ENCODE measurements at places on chromosomes 3 and 15.

GRCh38 chr3:156303001-156303707 is 182.8 kb downstream of the KCNAB1 start:
- DNase-seq, result no peak

- no peak for DNase-seq
Observed at GRCh38 chr3:53026382-53027162, 19.3 kb downstream of the SFMBT1 start.

GRCh38 chr15:80309769-80310384 is 57.9 kb upstream of the CTXND1 start:
- no peak for DNase-seq

DNA sequence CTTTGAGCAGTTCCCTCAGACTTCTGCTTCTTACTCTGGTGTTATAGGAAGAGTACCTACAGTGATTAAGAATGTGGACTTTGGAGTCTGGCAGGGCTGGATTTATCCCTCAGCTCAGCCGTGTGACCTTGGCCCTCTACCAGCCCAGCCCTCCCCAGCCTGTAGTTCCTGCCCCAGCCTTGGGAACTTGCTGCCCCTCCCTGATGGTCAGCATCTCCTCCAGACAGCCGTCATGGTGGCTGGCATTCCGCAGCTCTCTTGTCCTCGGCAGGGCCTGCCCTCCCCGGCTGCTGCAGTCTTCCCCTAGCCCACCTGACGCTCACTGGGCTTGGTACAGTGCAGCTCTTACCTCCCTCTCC is 21.9 kb upstream of the CPNE9 start:
- no peak for DNase-seq

DNA sequence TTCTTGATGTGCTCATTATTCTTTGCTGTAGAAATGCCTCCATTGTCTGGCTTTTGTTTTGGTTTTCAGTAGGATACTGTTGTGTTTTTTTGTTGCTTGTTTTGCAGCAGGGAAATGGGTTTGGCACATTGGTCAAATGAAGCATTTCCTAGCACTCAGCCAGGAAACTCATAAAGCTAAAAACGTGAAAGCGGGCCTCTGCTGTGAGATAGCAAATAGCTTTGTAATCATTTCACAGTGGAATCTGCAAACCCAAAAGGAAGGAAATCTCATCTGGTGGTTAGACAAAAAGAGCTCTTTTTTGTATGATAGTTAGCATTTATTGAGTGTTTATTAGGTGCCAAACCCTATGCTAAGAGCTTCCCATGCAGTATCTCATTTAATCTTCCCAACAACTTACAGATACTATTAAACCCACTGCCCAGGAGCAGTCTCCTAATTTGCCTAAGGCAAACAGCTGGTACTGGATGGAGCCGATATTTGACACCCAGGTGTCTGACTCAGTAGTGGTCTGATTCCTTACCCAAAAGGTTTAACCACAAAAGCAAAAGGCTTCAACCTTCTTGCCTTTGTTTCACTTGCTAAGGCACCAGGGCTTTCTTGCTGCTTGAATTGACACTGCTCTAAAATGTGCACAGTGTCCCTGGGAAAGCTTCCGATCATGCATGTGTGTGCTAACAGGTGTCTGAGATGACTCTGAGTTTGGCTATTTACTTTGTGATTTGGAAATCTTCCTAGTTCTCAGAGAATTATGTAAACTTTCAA is 527.9 kb upstream of the MDFIC2 start:
- DNase-seq, result no peak

DNA sequence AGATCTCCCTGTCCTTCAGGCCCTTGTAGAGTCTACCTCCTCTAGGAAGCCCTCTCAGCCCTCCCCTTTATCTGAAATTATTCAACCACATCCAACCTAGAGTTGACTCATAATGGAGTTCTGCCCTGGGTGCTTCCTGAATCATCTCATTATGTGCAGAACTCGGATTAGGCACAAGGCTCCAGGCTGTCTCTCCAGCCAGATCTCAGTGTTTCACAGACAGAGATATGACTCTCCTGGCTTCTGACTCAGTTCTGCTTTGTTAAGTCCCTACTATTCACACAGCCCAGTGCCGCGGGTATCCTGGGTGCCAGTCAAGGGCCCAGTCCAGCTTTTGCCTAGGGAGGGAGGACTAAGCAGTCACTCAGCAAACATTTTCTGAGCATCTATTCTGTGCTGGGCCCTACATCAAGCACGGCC is 9.3 kb downstream of the STRA6 start:
- no peak for DNase-seq

DNA sequence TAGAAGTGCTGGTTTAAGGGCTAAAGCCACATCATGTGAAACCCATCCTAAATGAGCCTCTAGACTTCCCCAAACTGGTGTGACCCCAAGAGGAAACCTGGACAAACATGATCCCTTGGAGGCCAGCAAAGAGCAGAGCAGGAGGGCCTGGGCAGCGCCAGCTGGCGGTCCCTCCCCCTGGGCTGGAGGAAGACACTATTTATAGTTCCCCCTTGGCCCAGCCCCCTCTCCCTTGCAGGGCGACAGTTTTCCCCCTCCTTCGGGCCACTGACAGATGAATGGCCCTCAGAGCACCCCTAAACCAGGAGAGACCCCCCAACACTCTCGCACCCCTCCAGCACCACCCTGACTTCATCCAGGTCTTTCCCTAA is 2.9 kb downstream of the UCN2 start:
- no peak for DNase-seq

DNA sequence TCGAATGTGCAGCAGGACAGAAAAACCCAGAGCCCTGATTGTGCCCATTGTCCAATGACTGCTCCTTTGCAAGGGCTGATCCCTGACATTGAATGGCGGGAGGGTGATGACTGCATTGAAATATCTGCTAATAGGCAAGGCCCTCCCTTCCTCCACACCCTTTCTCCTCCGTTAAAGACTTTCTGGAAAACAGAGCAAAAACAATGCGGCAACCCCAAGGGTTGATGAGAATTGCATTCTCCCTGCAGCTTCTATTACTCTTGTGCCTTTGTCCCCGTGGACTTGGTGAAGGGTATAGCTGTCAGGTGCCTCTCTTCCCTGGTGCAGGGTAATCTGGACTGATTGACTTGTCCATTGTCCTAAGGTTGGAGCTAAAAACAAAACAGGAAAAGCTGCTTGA is 71.8 kb downstream of the THSD4 start:
- DNase-seq, result no peak

GRCh38 chr15:90644952-90645725 is 72.0 kb upstream of the BLM start:
- no peak for DNase-seq

DNA sequence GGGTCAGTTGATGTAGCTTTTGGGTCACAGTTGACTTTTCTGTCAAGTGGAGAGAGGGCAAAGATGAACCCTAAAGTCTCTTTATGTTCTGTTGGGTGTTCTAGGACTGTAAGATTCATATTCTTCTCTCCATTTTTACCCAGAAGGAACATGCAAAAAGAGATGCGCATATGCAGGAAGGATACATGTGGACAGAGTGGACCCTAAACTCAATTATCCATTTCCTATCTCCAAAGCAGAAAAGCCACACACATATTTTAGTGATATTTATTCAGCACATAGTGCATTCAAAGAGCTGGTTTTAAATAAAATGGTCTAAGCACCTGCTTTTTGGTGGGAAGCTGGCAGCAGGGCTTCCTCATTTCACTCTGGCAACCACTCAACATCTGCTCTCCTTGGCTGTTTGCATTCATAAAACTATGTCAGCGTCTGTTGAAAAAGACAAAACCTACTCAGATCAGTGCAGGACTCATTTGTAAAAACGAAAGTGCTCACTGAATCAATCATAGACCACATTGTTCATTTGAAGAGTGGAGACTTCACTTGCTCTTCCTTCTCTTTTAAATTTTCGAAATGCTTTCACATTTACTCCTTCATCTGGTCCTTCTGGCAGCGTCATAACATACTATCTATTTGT is 96.6 kb downstream of the SEMA6D start:
- DNase-seq, result no peak

- DNase-seq, result no peak
Observed at GRCh38 chr3:26343647-26344046, 278.9 kb upstream of the LRRC3B start.

GRCh38 chr3:52134761-52135160 is 19.5 kb downstream of the POC1A start:
- no peak for DNase-seq

DNA sequence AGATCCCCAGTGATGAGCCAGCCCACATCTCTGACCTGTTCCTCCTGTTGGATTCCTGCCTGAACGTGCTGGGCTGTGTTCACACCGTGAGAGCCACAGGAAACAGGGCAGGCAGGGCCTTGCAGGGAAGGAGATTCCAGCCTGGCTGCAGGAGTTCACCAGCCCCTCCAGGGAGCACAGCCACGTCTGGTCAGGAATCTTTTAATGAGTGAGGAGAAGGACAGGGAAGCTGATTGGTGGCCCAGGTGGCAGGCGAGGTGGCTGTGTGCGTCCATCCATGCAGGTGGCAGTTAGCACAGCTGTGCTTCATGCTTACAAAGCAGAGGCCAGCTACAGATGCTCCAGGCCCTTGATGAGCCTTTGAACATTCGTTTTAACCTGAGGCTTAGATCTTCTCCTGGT is 10.5 kb downstream of the LRRK1 start:
- DNase-seq, result no peak

DNA sequence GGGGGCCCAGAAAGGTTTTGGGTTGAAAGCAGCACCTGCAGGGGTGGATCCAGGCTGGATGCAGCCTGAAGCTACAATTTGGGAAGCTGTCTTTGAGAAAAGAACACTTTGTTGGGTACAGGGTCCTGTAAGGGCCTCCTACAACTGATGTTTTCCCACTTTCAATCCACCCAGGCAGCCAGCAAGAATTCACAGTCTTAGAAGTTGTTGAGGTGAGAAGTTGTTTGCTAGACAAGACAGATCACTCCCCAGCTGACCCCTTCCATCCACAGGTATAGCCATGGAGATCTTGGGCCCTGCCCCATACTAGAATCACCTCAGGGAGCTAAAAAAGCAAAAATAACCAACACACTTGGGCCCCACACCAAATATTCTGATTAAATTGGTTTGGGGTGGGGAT is 10.3 kb upstream of the SMAD6 start:
- no peak for DNase-seq

GRCh38 chr3:51280176-51280575 is 104.9 kb upstream of the MANF start:
- peak; percentile 80 for DNase-seq

DNA sequence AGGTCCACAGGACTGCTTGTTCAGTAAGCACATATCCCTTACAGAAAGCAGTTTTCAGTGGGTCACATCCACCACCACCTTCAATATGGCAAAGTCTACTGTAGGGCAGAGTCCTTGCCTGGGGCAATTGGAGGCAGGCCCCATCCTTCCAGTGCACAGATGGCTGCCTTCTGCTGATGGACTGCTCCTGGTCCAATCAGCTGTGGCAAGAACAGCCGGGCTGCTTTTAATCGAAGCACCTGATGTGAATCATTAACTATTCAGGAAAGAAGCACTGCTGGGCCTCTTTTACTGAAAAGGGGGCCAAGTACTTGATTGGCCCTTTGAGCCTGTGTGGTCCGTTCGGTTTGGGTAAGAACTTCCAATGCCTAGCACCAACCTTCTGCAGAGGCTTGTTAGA is 24.4 kb downstream of the LARS2 start:
- no peak for DNase-seq

DNA sequence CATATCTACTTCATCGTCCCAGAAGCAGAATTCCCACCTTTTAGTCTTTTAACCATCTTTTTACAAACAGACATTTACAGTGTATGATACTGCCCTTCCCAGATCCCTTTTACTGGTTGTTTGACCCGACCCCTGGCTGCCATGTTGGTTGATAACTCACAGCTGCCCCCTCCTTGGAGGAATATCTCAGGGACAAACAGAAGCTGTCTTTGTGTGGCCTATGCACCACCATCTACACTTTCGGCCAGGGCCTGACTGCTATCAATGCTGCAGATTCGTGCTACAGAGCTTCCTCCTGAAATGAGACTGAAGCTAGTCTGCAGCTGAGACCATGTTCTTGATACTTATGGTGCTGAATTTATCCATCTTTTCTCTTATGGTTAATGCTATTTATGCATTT is 6.6 kb upstream of the POLQ start:
- DNase-seq, result peak; percentile 23

GRCh38 chr3:146280864-146281263 is 30.0 kb upstream of the PLSCR4 start:
- DNase-seq, result peak; percentile 10

- no peak for DNase-seq
Observed at GRCh38 chr3:16476636-16477035, 36.9 kb downstream of the RFTN1 start.

GRCh38 chr15:98146031-98146820 is 185.7 kb downstream of the ARRDC4 start:
- DNase-seq, result no peak

GRCh38 chr3:55826731-55827496 is 339.8 kb upstream of the WNT5A start:
- no peak for DNase-seq

DNA sequence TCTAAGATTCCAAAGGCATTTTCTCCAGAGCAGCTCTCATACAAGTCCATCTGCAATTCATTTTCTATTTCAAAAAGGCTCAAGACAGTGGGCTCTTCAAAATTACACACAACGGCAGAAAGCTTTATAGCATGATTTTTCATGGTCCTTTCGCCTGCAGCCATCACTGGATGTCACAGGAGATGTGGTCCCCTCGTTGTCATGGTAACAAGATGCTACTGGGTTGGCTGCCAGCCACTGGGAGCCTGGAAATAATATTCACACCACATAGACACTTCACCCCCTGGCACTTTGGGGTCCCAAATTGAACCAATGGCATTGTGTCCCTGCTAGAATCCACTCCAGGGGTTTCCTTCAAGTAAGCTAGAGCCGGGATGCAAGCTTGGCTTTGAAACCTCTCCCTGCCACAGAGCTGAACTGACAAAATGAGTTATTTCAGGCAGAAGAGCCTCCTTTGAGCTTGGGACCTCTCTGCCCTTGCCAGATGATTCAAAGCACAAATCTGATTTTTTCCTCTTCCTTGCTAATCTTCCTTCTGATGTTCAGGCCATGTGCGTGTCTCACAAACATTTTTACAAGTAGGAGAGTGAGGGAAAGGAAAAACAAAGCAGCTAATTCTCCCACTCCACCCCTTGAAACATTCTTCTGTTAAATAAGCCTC is 512.6 kb upstream of the ADAMTS9 start:
- DNase-seq, result no peak

DNA sequence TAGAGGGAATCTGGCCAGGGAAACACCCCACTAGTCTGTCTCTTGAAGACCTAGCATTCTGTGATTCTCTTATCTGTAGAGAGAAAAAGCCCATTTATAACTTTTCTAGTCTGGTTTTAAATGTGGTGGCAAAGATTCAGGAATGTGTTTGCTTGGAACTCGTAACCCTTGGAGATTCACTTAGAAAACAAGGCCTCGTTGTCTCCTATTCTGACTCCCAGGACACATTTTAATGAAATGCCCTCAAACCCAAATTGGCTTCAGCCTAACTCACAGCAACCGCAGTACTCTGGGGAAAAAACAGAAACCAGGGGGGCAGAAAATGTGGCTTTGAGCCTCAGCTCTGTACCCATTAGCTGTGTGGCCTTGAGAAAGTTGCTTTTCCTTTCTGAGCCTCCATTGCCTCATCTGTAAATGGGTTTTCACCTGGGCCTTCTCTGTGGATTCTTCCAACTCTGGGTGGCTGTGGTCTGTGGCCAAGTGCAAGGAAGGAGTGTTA is 36.5 kb downstream of the RPLP1 start:
- DNase-seq, result peak; percentile 63

GRCh38 chr3:19945969-19946831 is 697 bp upstream of the RAB5A start:
- peak; percentile 11 for DNase-seq

Measured in globus pallidus (tissue), 1 donor.